HEK293T (cell line): ENCODE measurements at places on chromosomes 4 and X.
A peak's percentile ranks its signal among the peaks of the same experiment; 100 is the strongest.

DNA sequence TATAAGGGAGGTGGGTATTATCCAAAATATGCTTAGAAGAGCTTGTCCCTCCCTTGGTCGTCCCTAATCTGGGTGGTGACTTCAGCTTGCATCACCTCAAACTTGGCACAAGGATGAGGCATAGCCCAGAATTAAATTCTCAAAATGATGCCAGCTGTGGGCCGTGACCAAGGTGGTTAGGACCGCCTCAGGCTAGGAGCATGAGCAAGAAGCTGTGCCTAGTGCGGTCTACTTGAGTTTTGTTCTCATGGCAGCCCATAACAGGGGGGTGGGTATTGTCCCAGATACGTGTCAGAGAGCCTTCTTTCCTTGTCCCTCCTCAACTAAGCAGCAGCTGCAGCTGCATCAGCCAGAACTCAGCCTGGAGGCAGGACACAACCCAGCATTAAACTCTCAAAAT is 2620.0 kb downstream of the PCDH7 start:
- no peak for DNase-seq

DNA sequence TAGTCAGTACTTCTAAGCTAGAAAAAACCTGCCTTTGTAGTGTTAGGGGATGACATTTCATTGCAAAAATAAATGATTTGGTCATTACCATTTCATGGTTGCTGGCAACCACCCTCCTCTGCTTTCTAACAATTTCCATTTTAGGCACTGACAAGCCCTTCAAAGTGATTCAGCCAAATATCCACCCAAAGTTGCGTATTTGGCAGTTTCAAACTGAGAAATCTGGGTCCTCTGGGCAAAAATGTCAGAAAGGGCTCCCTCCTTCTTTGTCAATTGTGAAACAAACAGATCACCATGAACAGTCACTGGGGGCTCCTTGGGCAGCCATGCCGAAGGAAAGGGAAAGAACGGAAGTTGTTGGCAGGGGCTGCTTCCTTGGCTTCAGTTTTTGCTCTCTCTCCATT is 33.0 kb downstream of the PLAC1 start:
- DNase-seq, result no peak

GRCh38 chrX:1521459-1521956 is 15.5 kb downstream of the P2RY8 start:
- DNase-seq, result no peak

DNA sequence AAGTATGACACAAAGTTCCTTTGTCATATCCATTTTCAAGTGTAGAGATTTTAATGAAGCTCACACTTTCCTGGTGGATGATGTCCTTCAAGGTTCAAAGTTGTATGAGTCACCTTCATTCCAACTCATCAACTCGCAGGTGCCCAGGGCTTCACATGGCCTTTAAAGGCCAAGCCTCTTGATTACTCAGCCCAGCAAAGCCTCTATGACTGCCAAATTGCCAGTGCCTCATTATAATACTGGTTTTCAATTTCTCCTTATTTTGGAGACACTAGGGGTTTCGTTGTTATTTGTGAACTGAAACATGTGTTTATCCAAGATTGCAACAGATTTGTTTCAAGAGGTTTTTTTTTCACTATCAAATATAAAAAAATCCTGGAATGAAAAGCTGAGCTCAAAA is 45.9 kb upstream of the PPP3CA start:
- DNase-seq, result no peak

GRCh38 chr4:60744767-60745166 is 455.4 kb upstream of the ADGRL3 start:
- DNase-seq, result no peak

- DNase-seq, result no peak
Observed at GRCh38 chr4:142406917-142407501, 439.1 kb downstream of the INPP4B start.

GRCh38 chrX:148501386-148502066 is 1.1 kb downstream of the AFF2 start:
- DNase-seq, result peak; percentile 12

GRCh38 chr4:119103263-119103662 is 32.4 kb upstream of the MYOZ2 start:
- no peak for DNase-seq

GRCh38 chr4:77801260-77801608 is 17.9 kb downstream of the CNOT6L start:
- no peak for DNase-seq

DNA sequence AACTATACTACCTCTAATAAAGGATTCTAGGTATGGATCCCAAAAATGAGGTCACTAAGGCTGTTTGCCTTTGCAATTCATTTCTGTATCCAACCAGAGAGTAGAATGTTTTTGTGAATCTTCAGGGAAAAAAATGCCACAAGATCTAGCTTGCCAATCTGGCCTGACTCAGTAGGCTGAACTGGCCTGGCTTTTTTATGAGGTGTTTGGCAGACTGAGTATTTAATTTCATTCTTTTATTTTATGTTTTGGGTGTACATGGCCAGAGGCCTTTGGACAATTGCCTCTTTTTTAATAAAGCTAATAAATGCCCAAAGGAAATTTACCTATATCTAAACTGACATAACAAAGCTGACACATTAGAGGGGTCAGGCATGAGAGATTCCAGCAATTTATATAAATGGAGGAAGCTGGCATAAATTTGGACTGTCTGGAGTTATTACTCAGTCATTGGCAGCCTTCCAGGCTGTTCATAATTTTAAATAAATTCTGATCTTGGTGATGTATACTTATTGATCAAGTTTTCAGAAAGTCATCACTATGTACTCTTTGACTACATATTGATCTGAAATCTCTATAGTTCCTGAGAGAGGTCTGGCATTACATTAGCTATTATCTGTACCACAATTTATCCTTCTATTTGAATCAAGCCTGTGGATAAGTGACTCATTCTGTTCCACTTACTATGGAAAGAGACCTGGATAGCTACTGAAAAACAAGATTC is 376.4 kb upstream of the NOCT start:
- no peak for DNase-seq

- DNase-seq, result no peak
Observed at GRCh38 chr4:121093261-121093660, 20.9 kb upstream of the NDNF start.

DNA sequence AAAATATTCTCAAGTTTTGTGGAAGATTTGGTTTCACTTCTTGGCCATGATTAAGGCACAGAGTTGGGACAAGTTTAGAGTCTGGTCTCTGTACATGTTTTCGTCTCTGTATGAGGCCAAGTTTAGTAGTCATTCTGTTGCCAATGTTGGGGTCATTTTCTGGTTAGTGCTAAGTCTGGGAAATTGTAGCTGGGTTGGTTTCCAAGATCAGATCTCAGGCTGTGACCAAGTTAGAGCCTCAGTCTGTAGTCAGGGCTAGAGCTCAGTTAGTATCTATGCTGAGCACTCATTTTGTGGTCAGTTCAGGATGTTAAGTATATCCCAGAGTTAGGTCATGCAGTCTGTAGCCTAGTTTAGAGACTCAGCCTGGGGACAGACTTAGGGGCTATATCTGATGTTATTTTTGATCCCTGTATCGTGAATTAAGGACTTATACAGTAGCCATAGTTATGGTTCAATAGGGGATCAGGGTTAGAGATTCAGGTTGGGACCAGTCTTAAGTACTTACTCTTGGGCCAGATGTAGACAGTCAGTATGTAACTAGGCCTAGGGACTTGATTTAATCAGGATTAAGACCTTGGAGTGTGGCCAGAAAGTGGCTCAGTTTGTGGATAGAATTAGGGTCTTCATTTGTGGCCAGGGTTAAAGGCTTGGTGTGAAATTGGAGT is 6.6 kb upstream of the ENOX2 start:
- no peak for DNase-seq

DNA sequence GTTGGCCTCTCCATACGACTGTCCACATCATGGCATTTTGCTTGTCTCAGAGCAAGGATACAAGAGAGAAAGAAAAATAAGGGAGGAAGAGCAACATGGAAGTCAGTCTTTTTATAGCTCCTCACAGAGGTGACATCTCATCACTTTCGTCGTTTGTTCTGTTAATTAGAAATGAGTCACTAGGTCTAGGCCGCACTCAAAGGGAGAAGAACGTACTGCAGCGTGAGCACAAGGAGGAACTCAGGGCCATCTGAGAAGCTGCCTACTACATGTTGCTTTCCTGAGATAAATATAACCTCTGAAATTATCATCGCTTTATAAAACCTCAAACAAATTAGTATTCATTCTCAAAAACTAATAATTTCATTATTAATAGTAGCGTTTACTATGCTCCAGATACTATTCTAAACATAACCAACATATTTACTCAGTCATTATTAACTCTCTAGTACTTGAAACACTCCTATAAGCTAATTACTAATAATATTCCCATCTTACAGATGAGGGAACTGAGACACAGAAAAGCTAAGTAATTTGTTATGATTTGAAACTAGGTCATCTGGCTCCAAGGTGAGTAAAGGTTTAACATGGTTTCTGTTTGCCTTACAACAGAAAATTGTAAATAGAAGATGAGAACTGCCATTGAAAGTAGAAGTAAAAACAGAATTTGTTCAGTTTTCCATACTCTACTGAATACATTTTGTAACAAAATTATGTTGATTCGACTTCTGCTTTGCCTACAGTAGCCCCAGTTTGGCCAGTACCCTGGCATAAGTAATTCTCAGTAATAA is 213.2 kb upstream of the UGT8 start:
- no peak for DNase-seq

GRCh38 chr4:83568062-83568461 is 32.2 kb downstream of the GPAT3 start:
- DNase-seq, result no peak

DNA sequence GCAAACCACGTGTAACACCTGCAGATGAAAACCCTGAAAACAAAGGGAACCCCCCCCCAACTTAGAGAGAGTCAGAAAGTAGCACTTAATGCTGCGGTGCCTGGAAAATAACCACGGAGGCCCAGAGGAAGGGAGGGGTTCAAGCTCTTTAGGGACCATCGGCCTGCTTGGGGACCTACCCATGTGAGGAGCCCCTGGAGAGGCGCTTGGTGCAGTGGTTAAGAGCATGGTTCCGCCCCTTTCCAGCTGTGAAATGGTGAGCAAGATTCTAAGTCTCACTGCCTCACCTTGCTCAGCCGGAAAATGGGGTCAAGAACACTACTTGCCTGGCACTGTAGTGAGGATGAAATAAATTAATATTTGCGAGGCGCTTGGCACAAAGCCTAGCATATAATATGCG is 13.8 kb downstream of the SLC25A5 start:
- no peak for DNase-seq

- no peak for DNase-seq
Observed at GRCh38 chr4:36208893-36209473, 35.3 kb downstream of the ARAP2 start.

DNA sequence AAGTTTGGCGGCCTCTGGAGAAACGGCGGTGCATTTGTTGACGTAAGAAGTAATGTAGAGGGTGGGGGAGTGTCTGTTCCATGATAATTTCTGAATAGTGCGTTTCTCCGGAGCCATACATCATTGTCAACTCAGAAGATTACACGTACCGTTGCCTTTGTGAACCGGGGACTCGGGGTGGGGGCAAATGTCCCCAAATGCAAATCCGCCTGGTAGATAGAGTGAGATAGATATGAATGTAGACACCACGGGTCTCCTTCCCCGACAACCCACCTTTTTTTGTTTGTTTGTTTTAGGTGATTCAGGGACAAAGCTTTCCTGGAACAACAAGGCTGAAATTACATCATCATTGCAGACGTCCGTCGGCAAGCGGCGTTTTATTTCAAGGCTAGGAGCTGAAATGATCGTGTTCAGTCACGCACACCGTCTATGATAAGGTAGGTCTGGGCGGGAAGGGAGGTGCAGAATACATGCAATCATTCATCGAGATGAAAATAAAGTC is 96.0 kb upstream of the PPP2R3B start:
- DNase-seq, result peak; percentile 34

- no peak for DNase-seq
Observed at GRCh38 chrX:45788941-45789348, 588.3 kb upstream of the DIPK2B start.

DNA sequence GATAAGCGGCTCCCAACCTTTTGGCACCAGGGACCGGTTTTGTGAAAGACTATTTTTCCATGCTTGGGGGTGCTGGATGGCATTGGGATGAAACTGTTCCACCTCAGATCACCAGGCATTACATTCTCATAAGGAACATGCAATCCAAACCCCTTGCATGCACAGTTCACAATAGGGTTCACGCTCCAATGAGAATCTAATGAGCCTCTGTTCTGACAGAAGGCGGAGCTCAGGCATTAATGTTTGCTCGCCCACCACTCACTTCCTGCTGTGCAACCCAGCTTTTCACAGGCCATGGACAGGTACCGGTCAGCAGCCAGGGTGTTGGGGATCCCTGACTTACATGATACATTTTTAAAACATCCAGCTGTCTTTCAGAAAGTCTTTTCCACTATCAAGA is 187.3 kb downstream of the SLC39A8 start:
- no peak for DNase-seq

- DNase-seq, result no peak
Observed at GRCh38 chr4:168487282-168488035, 7.2 kb upstream of the DDX60L start.

DNA sequence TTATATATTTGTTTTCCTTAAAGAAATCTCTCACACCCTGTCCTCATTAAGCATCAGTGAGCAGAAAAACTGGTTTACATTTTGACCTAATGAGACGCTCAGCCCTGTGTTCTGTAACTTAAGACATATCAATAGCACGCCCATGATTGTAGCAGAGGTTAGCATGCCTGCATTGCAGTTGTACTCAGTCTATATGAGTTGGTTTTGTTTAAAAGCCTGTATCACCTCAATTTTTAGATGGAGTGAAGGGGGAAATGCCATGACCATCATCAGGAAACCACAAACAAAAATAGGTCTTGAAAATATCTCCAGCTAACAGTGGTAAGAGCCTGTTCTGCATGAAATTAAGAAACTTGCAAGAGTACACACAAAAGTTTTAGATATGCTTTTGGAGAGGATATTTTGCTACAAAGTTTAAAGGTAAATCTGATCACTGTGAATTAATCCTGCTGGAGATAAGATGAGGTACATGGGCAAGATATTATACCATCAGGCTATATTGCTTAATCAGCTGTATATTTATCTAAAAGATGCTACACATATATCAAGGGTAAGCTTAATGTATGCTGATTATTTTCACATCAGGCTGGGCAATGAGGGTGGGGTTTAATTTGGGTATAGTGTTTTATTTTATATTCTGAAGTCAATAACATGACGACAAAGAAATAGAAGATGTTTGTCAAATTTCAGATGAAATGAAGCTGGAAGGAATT is 13.1 kb upstream of the COQ2 start:
- DNase-seq, result no peak

GRCh38 chr4:80266253-80266901 is at the start of gene FGF5:
FGF5 (plus strand) TSS chr4:80266664; CDS start chr4:80266825, 161 bp downstream.
- DNase-seq, result peak; percentile 71

DNA sequence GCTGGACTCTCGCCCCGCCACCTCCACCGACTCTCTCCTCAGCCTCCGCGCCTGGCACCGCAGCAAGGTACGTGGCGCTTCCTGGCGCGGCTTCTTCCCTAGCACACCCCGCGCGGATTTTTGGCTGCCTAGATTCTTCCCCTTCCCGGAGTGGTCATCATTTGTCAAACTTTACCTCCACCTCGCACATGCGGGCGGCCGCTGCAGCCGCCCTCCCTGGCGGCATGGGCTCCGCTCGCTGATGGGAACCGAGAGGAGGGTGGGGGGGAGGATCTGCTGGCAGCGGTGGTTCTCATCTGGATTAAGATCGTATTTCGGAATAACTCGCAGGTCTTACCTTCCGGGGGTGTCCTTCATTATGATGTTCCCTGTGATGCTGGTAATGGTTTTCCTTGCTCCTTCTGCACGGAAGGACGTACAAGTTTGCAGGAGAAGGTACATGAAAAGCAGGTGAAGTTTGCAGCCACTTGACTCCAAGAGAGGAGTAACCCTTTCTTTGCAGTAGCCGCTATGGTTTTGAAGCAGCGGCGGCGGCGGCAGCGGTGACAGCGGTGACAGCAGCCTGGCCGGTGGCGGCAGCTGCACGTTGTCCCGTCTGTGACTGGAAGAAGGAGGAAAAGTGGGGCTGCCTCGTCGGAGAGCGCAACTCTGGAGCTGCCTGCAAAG is 2183.9 kb upstream of the TENM3 start:
- DNase-seq, result peak; percentile 29
